Stimulated activated naive CD4-positive, alpha-beta T cell (primary cell): ENCODE measurements at places on chromosomes 1 and 21.
A peak's percentile ranks its signal among the peaks of the same experiment; 100 is the strongest.

DNA sequence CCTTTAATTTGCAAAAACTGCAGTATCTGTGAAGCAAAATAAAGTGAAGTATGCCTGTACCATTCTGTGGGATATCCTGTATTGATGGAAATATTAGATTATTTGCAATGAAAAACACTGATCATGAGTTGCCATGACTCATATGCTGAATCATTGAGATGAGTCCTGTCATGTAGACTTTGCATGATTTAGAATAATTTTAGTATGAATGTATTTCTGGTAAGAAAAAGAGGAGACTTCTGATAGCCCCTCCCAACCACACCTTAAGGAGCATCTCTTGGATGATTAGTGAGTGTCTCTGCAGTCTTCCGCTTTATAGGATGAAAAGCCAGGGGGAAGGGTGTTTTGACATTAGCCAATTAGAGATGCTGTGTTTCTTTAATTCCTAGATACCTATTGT lies 55.2 kb upstream of the PTGS2 start:
- no peak for DNase-seq

DNA sequence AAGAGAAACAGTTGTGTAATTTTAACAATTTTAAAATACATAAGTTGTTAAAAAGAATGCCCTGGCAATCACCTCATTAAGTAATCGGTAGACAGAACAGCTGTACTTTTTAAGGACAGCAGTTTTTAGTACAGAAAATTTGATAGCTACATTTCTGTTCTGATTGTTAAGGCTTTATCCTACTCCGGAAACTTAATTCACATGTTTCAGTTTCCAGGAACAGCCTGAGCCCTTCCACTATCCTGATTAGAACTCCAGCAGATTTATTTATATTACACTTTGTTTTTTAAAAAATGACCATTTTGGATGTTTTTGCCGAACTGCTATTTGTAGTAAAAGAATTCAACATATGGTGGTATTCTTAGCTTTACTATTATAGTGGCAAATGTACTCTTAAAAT lies 8.7 kb downstream of the PRRC2C start:
- DNase-seq, result no peak

- DNase-seq, result no peak
Measured at GRCh38 chr1:190477762-190478148, at the start of gene BRINP3. Gene BRINP3 (minus strand): TSS chr1:190477864.

DNA sequence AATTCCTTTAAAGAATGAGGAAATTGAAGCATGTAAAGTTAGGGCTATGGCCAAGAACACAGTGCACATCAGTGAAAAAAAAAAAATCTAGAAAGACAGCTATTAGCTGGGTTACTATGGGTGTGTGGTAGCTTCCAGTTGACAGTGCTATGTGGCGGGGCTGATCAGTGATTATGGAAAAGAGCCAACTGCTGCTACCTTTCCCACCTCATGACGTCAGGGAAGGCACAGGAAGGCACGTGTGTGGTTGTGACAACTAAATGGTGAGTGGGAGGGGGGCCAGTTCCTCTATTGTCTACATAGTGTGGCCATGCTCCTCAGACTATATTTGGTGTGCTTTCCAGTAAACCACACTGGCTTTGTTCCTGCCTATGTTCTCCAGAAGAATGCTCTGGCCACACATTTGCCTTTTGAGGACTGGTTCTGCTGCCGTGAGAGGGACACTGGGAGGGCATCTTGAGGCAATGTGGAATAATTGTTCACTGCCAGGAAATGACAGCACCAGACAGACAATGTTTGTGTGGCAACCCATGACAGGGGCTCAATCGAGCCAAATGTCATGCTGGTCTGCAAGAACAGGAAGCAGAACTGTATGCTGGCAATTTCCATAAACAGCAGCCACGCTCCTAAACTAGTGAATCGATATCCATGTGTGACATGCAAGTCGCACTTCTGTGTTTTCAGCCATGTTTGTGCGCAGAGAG lies 3.0 kb upstream of the SDE2 start:
- DNase-seq, result peak; percentile 76

DNA sequence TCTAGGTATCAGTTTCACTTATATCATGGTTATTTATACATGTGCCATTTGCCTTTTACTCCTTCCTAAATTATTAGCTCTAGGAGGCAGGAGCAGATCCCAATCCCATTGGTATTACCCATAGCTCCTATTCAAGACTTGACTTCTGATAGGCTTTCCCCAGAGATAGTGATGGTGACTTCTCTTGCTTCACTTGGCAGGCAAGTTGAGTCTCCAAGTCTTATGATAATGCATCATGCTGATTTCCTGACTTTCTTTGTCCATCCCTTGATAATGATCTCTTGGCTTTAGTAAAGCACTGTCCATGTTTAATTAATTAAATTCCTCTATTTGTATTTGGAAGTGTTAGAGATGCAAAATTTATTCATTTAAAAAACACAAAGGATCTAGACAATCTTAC lies 253.5 kb upstream of the ADAMTS5 start:
- DNase-seq, result no peak

DNA sequence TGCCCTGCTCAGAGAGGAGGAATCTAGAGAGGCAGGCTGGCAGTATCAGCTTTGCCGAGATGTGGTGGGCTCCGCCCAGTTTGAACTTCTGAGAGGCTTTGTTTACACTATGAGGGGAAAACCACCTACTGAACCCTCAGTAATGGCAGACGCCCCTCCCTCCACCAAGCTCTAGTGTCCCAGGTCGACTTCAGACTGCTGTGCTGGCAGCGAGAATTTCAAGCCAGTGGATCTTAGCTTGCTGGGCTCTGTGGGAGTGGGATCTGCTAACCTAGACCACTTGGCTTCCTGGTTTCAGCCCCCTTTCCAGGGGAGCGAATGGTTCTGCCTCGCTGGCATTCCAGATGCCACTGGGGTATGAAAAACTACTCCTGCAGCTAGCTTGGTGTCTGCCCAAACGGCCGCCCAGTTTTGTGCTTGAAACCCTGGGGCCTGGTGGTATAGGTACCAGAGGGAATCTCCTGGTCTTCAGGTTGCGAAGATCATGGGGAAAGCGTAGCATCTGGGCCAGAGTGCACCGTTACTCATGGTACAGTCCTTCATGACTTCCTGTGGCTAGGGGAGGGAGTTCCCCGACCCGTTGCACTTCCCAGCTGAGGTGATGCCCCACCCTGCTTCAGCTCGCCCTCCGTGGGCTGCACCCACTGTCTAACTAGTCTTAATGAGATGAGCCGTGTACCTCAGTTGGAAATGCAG lies 43.6 kb downstream of the C21orf91 start:
- DNase-seq, result peak; percentile 4

DNA sequence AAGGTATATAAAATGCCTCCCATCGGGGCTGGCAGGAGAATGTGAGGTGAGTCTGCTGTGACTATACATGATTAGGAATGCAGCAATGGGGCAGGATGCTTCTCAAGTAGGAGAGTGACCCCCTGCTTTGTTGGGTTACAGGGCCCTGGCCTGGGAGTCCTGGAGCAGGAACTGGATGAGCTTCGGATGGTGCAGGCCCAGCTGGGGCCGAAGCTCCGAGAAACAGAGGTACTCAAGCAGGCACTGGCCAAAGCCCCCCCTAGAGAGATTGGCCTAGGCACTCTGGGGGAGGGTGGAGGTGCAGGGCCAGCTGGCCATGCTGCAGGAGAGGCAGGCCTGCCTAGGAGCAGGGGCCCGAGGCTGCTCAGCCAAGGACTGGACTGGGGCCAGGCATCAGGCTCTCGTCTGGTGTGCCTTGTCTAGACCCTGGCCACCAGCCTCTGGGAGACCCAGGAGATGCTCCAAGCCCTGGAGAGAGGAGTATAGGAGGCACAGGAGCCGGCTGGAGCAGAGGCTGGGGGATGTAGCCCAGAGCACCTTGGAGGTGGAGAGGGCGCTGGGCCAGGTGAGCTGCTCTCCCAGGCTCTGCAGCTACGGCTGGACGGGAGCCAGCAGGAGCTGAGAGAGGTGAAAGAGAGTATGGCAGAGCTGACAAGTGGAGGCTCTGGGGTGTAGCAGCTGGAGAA lies 32.8 kb upstream of the PKP1 start:
- no peak for DNase-seq

GRCh38 chr1:89743788-89744187 lies 77.0 kb upstream of the LRRC8D start:
- DNase-seq, result no peak

GRCh38 chr1:83761167-83762038 lies 237.5 kb downstream of the TTLL7 start:
- no peak for DNase-seq

DNA sequence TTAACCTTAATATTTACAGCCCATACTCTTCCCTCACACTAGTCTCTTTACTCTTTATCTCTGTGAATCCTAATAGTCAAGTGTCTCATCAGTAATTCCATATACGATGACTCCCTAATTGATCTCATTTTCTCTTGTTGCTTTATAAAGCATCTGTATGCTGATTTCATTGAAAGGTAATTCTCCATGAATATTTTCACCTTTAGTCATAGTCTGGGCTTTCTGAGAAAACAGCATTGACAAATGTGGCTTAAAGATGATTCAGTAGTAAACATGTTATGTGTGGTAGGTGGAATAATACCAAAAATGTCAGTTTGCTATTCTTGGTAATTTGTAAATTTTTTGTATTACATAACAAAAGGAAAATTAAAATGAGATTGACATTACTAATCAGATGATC lies 1176.5 kb downstream of the NCAM2 start:
- no peak for DNase-seq

- DNase-seq, result no peak
Measured at GRCh38 chr21:45019076-45019886, 55.1 kb upstream of the ADARB1 start.

DNA sequence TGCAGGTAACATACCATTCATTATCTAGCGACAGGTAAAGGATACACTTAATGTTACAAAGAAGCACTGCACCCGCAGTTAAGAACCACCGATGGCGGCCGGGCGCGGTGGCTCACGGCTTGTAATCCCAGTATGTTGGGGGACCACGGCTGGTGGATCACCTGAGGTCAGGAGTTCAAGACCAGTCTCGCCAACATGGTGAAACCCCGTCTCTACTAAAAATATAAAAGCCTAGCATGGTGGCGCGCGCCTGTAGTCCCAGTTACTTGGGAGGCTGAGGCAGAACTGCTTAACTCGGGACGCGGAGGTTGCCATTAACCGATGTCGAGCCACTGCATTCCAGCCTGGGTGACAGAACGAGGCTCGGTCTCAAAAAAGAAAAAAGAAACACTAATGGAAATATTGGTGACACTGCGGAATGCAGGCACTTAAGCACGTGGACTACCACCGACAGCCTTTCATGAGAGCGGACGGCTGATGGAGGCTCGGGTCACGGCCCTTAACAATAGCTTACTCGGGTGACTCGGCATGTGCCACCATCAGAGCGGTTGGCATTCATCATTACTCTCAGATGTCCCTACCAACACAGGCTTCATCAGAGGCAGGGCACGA lies 542 bp downstream of the GAS5 start:
- DNase-seq, result no peak

GRCh38 chr21:20443558-20444155 lies 554.6 kb upstream of the NCAM2 start:
- DNase-seq, result no peak

DNA sequence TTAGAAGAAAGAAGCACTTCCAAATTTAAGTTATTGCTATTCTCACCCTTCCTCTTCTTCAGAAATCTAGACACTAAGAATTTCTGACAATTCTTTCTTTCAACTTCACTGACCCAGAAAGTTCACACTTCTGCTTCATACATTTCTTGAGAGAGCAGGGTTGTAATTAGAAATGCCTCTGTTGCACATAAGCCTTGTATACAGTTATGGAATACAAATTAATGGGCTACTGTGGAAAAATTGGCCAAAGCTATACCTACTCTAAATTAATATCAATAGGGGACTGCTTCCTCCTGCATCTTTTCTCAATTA lies 1.5 kb downstream of the TNFSF18 start:
- DNase-seq, result no peak

DNA sequence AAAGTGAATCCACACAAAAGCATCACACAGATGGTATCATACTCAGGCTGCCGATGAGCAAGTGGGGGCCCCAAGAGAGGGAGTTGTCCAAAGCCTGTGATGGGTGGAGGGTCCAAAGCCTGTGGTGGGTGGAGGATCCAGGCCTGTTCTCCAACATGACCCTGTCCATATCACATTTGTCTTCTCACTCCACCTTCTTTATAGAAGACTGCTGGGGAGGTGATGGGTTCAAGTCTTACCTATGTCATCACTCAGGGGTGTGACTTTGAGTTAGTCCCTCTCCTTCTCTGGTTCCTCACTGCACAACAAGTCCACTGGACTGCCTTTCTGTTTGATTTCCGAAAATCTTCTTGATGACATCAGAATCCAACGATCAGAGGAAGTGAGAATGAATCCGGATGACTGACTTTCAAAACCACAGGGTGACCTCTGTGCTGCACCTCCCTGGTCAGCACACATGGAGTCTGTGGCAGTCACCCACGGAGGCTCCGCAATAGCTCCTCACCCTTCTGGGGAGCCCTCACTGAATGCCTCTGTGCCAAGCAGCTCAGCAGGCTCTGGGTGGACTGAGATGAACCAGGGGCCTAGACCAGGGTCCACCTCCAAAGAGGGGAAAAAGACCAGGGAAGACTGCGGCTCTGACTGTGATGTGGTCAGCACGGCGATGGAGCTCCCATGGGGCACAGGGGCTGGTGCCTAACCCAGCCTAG lies 166.8 kb downstream of the HIVEP3 start:
- no peak for DNase-seq

GRCh38 chr21:35367553-35367952 lies 318.5 kb upstream of the RUNX1 start:
- DNase-seq, result no peak

DNA sequence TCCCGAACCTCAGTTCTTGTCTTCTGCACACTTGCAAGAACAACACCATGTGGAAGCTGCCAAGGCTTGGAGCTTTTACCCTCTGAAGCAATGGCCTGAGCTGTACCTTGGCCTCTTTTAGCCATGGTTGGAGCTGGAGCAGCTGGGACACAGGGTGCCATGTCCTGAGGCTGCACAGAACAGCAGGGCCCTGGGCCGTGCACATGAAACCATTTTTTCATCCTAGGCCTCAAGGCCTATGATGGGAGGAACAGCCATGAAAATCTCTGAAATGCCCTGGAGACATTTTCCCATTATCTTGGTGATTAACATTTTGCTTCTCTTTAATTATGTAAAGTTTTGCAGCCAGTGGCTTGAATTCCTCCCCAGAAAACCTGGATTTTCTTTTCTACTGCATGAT lies 817.8 kb upstream of the CXADR start:
- DNase-seq, result no peak

GRCh38 chr1:234544087-234544579 lies 65.2 kb upstream of the TARBP1 start:
- peak; percentile 45 for DNase-seq

DNA sequence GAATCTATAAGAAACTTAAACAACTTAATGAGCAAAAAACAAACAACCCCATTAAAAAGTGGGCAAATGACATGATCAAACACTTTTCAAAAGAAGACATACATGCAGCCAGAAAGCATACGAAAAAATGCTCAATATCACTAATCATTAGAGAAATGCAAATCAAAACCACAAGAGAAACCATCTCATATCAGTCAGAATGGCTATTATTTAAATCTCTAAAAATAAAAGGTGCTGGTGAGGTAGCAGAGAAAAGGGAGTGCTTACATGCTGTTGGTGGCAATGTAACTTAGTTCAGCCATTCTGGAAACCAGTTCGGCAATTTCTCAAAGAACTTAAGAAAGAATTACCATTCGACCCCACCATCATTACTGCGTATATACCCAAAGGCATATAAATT lies 147.7 kb downstream of the FAF1 start:
- no peak for DNase-seq

GRCh38 chr1:197024460-197024859 lies 42.6 kb downstream of the F13B start:
- no peak for DNase-seq
